ENCODE measurements at places on chromosomes 2 and 18. TPM values are rescaled to one million over a fixed set of nuclear protein-coding genes. Genes with fewer than 3 reads are reported as not detected.
A peak's percentile ranks its signal among the peaks of the same experiment; 100 is the strongest.

Gene COPS7B
- 11.2 TPM for total RNA-seq

Gene TUBA3E
- not detected for total RNA-seq

Gene CLEC4F
- 0.13 TPM for total RNA-seq

- DNase-seq: no peak
These were observed 21.9 kb downstream of the HJURP start for GRCh38 chr2:233832414-233832813.

Gene ST8SIA5
- under 0.01 TPM for total RNA-seq

- no peak for DNase-seq
These were observed 46.3 kb downstream of the LMAN2L start for GRCh38 chr2:96693286-96694200.

DNA sequence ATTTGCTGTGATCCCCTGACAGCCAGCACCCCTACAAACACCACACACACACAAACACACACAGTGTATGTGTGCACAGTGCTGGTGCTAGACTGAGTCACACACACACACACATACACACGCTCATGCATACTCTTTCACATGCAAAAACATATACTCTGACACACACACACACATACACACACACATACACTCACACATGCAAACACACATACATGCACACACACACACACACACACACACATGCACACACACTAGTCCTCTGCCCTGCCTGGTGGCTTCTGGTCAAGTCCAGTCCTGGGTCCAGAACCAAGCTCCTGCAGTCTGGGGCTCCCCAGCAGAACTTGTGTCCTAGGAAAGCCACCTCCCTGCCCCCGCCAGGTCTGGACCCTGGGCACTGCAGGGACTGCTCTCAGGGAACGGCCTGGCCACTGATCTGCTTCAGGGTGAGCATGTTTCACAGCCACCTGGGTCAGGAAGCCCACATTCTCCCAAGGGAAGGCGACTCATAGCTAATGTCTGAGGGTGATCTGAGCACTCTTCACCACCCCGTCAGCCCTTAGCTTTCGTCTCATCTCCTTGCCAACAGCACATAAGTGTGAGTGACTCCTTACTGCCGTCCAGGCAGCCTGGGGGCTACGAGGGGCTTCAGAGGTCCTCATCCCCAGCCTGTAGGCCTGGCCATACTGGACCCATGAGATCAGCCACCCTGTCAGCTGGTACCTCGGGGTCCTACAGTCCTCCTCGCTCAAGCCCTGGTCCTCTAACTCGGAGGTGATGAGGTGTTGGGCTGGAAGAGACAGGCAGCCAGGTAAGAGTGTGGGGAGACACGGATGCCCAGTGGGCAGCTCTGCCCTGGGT, 88.1 kb downstream of the MCFD2 start:
- DNase-seq: no peak

DNA sequence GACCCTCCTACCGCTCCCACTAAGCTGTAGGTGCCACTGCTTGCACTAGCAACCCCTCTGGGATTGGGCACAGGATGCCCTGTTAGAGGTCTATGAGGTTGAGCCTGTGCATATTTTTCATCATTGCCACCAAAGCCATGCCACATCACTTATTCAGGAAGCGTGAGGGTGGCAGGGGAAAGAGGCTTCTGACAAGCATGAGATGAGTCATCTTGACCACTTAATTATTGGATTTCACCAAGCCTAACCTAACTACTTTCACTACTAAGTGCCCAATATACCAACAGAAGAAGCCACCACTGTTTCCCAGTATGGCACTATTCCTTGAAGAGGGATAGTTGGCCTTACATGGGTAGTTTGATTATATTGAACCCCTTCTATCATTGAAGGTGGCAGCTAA, 181.3 kb upstream of the EPHA4 start:
- DNase-seq: no peak

- no peak for DNase-seq
These were observed 122.5 kb downstream of the FOXI3 start for GRCh38 chr2:88329815-88330603.

Gene CCDC150
- total RNA-seq: 5.5 TPM

Gene ELOA2
- not detected for total RNA-seq

DNA sequence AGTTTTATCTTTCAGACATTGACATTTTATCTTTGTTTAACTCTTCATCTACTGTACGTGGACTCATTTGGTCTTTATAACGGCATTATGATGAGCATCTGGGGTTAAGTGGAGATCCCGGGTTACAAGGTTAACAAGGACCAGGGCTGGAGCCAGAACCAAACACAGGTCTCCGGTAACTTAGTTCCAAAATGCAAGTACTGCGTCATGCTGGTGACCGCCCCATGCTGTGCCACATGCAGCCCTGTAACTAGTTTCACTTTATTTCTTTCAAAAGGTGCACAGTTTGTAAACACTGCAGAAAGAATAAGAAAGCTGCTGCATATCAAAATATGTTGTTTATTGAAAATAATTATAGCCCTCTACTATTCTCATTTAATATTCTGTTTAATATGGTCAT, 3.1 kb downstream of the SLC5A7 start:
- DNase-seq: no peak

Gene KLHL30
- total RNA-seq: not detected

Gene ARHGEF33
- total RNA-seq: under 0.01 TPM

DNA sequence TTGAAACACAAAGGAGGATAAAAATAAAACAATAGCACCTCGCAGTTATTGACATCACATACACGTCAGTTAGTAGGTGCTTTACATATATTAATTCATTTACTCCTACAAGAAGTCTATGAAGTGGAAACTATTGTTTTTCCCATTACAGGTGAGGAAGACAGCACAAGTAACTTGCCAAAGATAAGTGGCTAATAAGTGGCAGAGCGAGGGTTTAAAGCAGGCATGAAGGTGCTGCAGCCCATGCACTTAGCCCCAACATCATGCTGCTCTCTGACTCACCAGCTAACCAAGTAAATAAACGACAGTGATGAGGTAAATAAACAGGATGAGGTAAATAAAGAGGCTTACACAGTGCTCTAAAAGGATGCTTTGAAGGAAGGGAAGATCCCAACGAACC, 498.6 kb upstream of the ZEB2 start:
- DNase-seq: no peak

- no peak for DNase-seq
These were observed 33.9 kb downstream of the RPL37A start for GRCh38 chr2:216532562-216532961.

GRCh38 chr2:105057005-105057404, 19.1 kb downstream of the MRPS9 start:
- no peak for DNase-seq

Gene SCYGR4
- total RNA-seq: not detected

Gene BOLL
- total RNA-seq: not detected

Gene MYCN
- 3.2 TPM for total RNA-seq

GRCh38 chr2:121284463-121285449, at the start of gene TFCP2L1:
TFCP2L1 (minus strand) TSS chr2:121285202; CDS start chr2:121285109, 93 bp downstream.
- DNase-seq: no peak

GRCh38 chr2:9178110-9178903, 28.3 kb upstream of the ASAP2 start:
- DNase-seq: no peak

Gene ALLC
- total RNA-seq: not detected

- DNase-seq: no peak
These were observed 25.1 kb downstream of the THNSL2 start for GRCh38 chr2:88195246-88195645.

DNA sequence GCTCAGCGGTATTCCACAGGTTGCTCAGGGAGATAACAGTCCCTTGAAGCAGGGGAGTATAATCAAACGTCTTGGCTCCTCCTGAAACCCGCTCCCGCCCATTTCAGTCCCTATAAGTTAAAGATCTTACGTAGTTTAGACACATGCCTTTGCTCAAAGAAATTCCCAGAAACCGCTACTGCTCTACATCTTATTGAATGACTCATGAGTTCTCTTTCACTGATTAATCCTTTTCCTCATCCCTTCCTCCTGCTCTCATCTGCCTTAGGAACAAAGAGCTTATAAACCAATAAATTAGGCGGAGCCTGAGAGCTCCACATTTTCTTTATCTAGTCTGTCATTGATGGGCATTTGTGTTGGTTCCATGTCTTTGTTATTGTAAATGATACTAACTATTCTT, 4.2 kb upstream of the SERPINB4 start:
- no peak for DNase-seq

- DNase-seq: peak; percentile 34
These were observed 8.7 kb upstream of the SERPINB13 start for GRCh38 chr18:63578357-63578958.

DNA sequence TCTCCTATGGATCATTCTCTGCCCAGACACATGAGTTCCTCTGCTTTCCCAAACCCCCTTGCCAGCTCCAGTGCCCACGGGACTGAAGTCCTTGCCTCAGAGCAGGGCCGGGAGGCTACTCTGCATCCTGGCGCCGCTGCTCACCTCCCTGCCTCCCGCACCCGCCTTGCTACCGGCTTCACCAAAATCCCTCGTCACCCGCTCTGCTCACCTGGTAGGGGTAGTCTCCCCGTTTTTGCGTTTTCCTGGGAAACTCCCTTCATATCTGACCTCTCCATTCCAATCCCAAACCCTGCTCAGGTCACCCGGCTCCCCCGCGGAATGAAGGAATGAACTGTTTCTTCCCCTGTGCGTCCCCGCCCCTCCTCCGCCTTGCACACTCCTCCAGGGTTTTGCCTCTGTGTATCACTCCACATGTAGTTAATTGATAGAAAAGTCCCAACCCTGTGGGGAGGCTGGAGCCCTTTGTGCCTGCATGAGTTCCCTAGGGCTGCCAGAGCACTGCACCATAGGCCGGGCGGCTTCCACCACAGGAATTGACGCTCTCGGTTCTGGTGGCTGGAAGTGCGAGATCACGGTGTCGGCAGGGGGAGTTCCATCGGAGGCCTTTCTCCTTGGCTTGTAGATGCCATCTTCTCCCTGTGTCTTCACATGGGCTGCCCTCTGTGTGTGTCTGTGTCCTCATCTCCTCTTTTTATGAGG, 2.0 kb upstream of the DGKD start:
- DNase-seq: no peak

- DNase-seq: no peak
These were observed 831.0 kb upstream of the ACVR2A start for GRCh38 chr2:147013696-147014392.

- no peak for DNase-seq
These were observed 67.8 kb upstream of the HDAC4 start for GRCh38 chr2:239468491-239469105.

DNA sequence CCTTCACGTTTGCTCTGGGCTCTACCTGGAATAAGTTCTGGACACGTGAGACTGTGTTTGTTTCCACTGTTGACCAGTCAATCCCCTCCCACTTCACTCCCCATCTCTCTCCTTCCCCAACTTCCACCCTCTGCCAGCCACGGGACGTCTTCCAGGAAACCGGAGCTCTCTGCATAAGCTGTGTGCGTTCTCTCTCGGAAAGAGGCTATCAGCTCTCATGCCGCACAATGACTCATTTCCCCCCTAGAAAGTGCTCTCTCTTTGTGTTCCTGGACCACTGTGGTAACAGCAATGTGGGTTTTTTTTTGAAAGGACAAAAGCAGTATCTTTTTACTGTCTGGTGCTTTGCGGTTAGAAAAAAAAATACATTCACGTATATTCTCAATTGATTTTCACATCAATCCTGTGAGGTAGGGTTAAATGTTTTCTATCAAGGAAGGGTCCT, 10.2 kb downstream of the PROKR1 start:
- peak; percentile 1 for DNase-seq

DNA sequence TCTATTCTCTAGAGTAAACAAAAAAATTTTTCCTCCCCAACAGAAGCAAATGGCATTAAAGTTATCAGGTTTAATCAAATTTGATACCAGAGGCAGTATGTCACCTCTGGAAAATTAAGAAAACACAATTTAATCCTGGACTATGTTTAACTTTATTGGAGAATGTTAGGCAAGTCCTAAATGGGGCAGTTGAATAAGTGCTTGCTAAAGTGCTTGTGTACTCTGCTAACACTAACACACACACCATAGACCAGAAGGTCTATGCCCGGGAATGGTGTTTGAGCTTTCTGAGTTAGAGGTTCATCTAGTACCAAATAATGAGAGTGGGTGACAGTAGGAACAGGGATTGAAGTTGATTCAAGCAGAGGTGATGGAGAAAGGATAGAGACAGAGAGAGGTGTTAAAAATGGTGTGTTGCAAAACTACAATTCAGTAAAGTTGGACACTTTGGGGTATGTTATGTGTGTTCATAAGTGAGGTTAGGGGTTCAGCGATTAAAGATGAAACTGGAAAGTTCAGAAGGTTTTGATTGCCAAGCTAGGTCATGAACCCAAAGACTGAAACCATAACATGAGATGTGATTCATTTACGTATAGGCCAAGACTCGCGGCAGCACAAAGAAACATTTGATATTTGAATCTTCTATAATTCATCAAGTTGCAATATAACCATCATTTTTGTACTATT, 40.5 kb upstream of the PEX13 start:
- DNase-seq: no peak

- no peak for DNase-seq
These were observed 72.4 kb upstream of the TNP1 start for GRCh38 chr2:216932113-216932862.

GRCh38 chr2:172572981-172573380, 17.1 kb downstream of the PDK1 start:
- peak; percentile 52 for DNase-seq

- DNase-seq: no peak
These were observed 31.0 kb downstream of the M1AP start for GRCh38 chr2:74617122-74617521.

DNA sequence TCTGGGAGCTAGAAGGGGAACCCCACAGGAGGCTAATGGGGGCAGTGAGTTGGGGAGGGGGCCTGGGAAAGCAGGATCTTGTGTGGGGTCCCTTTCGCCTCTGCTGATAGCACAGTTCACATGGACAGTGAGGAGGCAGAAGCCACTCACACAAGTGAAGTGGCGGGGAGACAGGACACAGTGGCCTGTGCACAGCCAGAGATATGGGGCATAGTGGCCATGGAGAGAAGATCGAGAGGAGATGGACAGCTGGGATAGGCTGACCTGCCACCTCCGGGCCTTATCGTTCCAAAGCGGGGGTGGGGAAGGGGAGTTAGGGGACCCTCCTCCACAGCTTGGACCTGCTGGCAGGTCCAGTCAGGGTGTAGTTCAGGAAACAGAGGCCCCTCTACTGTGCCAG, 69.8 kb upstream of the EDAR start:
- DNase-seq: no peak

Gene KLHL41
- total RNA-seq: 0.13 TPM

Gene ADGRF3
- 0.13 TPM for total RNA-seq

Gene FIGN
- total RNA-seq: under 0.01 TPM

- DNase-seq: no peak
These were observed 188.3 kb downstream of the GBX2 start for GRCh38 chr2:235979753-235980435.

- DNase-seq: no peak
These were observed 13.6 kb downstream of the NMS start for GRCh38 chr2:100483895-100484294.

DNA sequence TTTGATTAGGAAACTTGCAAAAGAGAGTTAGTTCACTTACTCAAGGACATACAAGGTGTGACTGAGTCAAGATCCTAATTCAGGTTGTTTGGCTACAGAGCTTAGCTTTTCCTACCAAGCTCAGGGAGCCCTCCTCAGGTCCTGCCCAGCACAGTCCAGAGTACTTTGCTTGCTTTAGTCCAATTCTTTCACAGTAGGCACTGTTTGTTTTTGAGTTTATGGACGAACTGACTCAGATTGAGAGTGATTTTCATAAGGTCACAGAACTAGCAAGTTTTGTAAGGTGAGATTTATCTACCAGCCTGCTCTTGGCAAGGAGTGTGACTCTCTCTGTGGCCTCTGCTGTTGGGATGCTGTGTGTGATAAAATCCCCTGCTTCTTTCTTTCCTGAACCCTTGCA, 310.5 kb downstream of the PTPRM start:
- peak; percentile 7 for DNase-seq

GRCh38 chr2:6876309-6876708, 1.3 kb upstream of the RSAD2 start:
- no peak for DNase-seq

Measured in dermis microvascular lymphatic vessel endothelial cell (primary cell).